ENCODE measurements at places on chromosomes 2 and 18.

GRCh38 chr2:16251511-16252225, 311.3 kb downstream of the MYCN start:
- no peak for DNase-seq

DNA sequence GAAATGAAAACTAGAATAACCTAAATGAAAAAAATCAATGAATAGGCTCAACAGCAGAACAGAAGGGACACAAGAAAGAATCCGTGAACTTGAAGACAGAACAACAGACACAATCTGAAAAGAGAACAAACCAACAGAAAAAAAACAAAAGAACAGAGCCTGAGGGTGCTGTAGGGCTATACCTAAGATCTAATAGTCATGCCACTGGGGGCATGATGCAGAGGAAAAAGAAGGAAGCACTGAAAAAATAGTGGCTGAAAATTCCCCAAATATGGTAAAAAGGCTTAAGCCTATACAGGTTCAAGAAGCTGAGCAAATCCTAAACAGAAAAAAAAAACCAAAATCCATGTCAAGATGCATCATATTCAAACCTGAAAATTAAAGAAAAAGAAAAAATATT, 50.3 kb downstream of the KANSL3 start:
- no peak for DNase-seq

GRCh38 chr2:20596193-20596972, 54.5 kb downstream of the HS1BP3 start:
- peak; percentile 3 for DNase-seq

- DNase-seq = no peak
Observed at GRCh38 chr2:104939570-104940217, 85.8 kb downstream of the POU3F3 start.

DNA sequence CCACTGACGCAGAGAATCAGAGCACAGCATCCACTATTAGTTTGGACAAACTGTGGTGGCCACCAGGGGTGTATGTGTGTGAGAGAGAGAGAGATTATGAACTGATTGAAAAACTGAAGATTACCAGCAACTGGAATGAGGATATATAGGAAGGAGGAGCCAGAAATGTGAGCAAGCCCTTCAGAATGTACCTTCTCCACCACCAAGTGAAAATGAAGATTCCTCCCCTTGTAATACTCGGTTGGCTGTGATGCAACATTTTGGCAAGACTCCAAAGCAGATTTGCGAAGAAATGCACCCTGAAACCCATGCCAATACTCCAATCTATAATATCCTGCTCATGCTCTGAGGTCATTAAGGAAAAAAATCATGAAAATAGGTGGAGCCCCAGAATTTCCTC, 121.2 kb upstream of the SLC35G4 start:
- DNase-seq = no peak

- DNase-seq = no peak
Observed at GRCh38 chr2:219638948-219639755, 11.7 kb downstream of the SLC4A3 start.

- DNase-seq = no peak
Observed at GRCh38 chr2:63300835-63301234, 250.2 kb downstream of the OTX1 start.

DNA sequence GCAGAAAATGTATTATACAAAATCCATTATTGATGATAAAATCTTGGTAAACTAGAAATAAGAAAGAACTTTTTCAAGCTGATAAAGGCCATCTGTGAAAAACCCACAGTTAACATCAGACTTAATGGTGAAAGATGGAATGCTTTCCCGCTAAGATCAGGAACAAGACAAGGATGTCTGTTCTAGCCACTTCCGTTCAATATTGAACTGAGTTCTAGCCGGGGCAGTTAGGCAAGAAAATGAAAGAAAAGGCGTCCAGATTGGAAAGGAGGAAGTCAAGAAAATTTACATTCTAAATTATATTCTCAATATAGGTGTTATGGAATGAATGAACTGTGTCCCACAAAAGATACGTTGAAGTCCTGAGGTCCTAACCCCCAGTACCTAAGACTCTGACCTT, 39.1 kb upstream of the DTNB start:
- no peak for DNase-seq

- DNase-seq = peak; percentile 32
Observed at GRCh38 chr2:20781656-20782265, 41.1 kb downstream of the LDAH start.

GRCh38 chr2:217669831-217670230, 333.0 kb downstream of the TNS1 start:
- DNase-seq = no peak

GRCh38 chr2:95009412-95009811, 16.1 kb upstream of the MAL start:
- DNase-seq = no peak

Data from glutamatergic neuron (in vitro differentiated cells).